Activated CD4-positive, alpha-beta T cell treated with anti-CD3 and anti-CD28 coated beads, Interleukin-2, amount 50 U/mL, for 48 hours (primary cell): ENCODE measurements at places on chromosomes 11 and 22.

- no peak for DNase-seq
Measured at GRCh38 chr22:50694766-50695420, 22.3 kb downstream of the SHANK3 start.

DNA sequence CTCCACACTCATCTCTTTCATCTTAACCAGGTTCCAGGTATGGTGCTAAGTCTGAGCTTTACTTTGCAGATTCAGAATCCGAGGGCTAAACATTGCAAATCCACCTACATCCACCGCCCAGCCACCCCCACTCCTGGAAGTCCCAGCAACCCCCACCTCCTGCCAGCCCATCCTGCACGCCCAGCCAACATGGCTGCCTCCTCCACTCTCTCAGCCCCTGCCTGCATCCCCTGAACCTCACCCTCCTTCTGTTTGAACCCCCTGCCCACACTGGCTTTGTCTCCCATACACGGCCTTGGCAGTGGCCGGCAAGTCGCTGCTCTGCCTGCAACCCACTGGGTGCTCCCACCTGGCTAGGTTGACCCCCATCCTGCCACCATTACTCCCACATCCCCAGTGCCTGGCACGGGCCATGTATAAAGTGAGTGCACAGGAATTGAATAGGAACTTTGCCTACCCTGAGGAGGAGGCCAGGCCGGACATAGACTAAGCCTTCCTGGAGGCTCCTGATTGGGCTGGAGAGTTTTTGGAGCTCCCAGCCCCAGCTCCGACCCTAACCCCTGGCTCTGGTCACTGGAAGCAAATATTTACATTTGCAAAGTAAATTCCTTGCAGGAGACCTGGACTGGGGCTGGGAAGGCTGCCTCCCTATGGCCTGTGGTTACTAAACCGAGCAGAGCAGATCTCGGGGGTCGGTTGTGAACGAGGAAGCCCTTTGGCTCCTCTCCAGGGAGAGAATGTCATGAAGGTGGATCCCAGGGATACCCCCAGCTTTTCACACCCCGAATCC lies 14.4 kb downstream of the EMID1 start:
- no peak for DNase-seq

DNA sequence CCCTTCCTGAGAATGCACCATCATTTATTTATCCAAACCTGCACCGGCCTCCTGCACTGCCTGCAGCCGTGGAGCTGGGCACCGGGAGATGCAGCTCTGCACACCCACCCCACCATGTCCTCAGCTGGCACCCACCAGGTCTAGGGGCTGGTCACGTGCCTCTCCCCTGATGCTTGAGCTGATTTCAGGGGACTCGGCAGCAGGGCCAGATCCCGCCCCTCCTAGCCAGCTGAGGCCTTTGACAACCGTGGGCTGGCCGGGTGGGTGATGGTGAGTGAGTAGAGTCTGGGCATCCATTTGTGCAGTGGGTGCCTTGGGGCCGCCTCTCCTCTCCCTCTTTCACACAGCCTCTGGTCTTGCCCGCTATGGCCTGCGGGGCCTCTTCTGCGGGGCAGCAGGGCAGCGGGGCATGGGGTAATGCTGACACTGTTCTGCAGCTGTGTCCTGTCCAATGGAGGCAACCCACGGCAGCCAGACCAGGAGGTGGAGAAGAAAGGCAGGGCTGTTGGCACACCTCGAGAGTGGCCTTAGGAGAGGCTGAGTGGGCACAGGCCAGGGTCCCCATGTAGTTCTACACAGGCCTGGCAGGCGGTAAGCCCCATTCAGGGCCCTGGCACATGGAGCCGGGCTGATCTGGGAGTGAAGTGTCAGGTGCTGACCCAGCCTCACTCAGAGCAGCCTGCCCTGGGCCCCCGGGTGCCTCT lies 38.5 kb upstream of the PRODH start:
- no peak for DNase-seq

DNA sequence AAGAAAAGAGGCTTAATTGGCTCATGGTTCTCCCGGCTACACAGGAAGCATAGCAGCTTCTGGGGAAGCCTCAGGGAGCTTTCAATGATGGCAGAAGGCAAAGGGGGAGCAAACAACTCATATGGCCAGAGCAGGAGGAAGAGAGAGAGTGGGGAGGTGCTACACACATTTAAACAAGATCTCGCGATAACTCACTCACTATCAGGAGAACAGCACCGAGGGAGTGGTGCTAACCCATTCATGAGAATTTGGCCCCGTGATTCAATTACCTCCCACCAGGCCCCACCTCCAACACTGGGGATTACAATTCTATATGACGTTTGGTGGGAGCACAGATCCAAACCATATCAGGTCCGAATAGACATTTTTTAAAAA lies 41.7 kb upstream of the APLNR start:
- DNase-seq, result no peak

DNA sequence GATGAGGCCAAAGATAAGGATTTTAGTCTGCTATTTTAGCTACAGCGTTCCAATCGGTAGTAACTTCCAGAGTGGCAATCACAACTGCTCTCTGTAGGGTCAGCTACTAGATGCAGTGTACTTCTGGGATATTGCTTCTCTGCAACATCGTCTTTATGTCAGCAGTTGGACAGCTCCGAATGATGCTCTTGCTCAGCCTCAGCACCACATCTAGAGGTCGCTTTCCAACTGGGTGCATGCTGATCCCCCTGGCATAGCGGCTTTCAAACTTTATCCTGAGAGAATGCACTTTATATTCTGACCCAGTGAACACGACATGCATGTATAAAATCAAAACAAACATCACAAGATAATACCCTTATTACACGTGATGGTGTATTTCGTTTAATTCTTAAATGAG lies 219.6 kb downstream of the C11orf87 start:
- no peak for DNase-seq

DNA sequence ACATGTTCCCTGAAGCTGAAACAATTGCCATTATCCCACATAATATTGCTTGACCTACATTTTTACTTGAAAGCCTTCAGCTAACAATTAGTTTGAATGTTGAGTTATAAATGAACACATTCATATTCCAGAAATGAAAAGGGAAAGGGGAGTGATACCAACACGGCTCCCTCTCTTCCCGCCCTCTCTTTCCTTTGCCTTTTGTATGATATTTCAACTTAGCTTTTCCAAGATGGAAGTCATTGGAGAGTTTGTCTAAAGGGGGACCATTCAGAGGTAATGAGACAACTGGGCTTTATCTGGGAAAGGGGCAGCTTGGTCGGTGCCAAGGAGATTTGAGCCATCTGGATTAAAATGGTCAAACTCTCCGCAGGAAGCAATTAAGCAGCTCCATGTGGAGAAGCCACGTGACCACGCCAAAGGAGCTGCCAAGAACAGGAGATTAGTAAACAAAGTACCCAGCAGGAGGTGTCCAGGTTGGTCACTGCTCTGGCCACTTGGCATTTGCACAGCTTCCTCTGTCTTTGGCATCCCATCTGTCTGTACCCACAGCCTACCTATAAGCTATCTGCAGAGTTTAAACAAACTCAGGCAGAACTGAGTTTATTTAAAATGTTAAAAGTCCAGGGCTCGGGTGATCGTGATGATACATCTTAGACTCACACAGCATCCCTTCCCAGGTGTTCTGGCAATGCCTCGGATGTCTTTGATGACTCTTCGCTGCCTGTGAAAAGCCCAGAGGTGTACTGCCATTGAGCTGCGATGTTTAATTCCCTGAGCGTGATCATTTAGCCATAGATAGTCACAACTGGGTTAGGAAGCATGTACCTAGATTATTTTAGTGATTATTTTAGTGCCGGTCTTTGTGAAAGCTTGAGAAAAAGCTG lies 735.9 kb downstream of the NTM start:
- DNase-seq, result no peak

DNA sequence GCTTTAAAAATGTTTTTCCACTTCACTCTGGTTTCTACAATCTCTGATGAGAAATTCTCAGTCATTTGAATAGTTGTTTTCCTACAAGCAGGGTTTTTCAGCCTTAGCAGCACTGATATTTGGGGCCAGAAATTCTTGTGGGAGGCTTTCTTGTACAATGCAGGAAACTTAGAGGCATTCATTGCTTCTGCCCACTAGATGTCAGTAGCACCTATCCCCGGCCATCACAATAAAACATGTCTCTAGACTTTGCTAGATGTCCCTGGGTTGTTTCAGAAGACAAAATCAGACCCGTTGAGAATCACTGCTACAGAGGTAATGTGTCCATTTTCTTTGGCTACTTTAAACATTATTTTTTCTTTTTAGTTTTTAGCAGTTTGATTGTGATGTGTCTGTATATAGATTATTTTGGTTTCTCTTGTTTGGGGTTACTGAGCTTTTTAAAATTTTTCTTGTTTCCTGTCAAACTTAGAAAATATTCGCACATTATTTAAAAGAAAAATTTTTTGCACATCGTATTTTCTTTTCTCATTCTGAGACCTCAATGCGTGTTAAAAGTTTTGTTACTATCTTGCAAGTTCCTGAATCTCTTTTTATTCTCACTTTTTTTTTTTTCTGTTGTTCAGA lies 60.8 kb upstream of the CCDC179 start:
- DNase-seq, result no peak

GRCh38 chr11:72838691-72839305 lies 24.6 kb downstream of the ATG16L2 start:
- DNase-seq, result no peak

- DNase-seq, result no peak
Measured at GRCh38 chr11:3939211-3939610, 83.7 kb downstream of the STIM1 start.

DNA sequence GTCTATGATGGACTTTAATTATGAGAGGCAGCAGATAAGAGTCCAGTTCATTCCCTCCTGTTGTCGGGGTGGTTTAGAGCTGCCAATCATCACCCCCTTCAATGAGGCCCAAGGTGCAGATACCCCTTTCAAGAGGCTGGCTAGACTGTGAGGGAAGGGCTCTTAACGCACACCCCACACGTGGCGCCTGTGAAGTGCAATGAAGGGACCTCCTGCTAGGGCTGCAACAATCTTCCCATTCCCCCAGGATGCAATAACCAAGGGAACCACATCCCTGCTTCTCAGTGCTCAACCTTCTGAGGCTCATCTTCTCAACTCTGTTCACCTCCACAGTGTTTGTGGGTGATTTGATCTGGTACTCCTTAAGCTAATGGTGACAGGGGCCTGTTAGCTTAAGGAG lies 19.0 kb downstream of the TENM4 start:
- DNase-seq, result no peak

DNA sequence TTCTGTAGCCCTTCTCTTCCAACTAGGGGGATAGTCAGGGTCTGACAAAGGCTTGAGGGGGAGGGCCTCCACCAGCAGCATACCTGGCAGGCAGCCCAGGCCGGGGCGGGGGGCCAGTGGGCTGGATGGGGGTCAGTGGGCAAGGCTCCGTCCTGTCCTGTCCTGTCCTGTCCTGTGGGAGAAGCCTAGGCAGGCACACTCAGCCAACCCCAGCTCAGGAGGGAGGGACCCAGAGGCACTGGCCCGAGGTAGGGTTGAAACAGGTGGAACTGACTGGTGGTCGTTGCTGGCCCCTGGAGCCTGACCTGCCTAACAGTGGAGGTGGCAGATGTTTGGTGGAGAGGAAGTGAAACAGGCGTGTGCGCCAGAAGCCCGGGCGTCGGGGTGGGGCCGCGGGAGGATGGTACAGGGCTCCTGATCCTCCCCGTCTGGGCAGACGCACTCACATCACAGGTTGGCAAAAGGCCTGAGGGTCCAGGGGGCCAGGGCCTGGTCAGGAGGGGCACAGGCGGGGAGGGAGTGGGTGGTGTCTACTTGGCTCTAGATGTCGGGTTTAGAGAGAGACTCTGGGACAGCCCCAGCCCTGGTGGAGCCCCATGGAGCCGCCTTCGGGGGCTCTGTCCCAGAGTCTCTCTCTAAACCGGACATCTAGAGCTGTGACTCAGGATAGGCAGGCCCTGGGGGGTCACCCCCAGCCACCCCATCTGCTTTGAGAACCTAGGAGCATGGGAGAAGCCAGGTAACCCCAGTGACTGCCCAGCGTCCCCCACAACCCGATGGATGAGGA lies 32.5 kb upstream of the GRAMD4 start:
- DNase-seq, result no peak

GRCh38 chr11:127050186-127050585 lies 49.6 kb upstream of the KIRREL3 start:
- DNase-seq, result no peak

DNA sequence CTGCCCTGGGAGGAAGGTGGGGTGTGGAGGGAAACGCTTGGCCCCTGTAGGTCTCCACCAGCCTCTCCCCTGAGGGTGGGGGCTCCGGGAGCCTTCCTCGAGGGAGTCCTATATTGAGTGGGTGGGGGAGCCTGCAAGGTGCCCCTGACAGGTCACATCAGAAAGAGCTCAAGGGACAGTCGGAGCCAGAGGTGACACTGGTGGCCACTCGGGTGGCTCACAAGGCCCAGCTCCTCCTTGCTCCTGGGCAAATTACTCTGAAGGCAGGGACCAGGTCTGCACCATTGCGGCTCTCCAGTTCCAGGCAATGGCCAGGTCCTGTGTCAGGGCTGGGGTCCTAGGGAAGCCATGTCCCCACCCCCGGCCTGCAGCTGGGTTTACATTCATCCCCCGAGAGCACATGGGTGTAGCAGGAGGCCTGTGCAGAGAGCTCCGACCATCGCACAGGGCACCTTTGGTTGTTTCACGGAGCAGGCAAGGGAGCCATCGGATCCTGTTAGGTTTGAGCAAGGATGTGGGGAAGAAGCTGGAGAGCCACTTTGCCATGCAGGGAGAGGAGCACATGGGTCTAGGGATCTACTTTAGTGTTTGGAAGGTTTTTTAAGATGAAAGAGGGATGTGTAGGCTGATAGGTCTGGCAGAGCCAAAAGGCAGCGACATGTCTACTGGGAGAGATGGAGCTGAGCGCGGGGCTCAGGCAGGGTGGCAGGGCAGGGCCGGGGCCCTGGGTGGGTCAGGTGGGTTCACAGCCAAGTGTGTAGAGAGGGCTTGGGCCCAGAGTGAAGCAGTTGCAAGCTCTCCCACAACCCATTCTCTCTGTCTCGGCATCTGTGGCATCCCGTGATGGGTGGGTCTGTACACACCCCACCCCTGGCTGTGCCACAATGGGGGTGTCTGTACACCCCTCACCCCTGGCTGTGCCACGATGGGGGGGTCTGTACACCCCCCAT lies 14.8 kb downstream of the CCND1 start:
- no peak for DNase-seq
